ENCODE measurements at places on chromosomes 11 and 22.

DNA sequence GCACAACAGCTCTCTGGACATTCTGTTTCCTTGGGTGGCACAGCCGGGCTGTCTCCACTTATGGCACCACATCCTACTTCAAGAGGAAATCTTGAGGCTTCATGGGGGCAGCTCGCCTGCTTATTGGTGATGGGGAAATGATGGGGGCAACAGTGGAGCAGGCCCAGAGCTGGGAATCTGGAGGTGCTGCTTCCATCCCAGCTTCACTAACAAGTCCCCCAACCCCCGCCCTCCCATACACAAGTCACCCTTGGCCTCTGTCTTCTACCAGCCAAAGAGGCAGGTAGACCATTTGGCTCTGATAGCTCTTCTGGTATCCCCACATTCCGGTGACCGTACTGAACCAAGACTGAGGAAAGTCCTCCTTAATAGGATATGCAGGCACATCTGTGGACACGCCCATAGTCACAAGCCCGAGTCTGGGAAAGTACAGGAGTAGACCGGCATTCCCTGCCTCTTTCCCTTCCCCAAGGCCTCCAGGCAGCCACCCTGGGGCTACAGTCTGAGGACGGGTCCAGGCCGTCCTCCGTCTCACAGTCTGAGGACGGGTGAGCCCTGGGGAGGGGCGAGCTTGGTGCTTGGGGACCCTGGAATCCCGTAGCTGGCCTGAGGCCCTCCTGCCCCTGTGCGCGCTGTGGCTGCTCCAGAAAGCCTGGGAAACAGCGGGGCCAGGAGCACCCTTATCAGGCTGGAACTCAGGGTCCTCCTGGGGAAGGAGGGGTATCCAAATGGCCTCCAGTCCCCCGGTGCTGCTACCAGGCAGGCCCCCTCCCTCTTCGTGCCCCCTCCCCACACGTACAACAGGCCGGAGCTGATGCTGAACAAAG, 145.6 kb downstream of the FEZ1 start:
- no peak for DNase-seq

GRCh38 chr11:76672431-76673175, 2.1 kb upstream of the LRRC32 start:
- DNase-seq: no peak

DNA sequence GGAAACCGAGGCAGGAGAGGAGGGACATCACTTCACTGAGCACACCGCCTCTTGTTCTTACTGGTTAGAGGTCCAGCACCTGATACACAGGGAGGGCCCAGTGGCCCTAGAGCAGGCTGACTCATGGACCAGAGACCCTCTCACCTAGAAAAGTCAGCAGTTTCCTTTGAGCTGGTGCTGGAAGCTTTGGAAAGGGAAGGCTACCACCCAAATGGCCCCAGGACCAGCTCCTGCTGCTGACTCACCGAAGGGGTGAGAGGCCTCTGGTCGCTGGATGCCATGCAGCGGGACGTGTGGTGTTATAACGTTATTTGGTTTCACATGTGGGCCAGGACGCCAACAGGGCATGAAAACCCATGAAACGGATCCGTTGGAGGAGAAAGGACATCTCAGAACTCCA, 3.8 kb downstream of the NADSYN1 start:
- DNase-seq: no peak

DNA sequence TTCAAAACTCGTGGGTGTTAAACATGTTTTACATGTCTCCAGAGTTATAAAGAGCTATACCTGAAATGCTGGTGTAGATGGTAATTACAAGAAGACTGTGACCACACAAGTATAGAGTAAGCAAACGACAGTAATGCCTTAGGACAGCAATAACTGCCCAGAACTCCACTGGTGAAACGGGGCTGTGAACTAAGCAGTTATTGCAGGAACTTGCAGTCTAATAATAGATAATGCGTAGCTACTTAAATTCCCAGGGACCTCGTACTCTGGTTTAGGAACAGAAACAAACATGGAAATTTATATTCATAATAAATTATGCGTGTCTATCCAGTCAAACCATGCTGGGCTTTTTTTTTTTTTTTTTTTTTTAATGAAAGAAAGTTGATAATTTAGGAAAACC, 24.9 kb upstream of the TP53AIP1 start:
- no peak for DNase-seq

DNA sequence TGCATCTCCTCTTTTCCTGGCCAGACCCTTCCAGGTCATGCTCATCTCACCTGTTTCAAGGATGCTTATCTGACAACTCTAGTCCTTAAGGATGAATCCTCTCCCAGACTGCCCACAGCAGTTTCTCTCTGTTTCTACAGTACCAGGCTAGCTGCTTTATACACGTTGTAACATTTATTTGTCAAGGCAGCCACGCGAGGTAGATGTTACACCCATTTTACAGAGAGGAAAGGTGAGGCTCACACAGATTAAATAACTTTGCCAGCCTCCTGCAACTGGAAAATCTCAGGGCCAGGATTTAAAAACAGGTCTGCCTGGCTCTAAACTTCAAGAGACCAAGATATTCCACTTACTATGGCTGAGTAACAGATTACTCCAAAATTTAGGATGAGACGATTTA, 45.7 kb upstream of the E2F8 start:
- no peak for DNase-seq

DNA sequence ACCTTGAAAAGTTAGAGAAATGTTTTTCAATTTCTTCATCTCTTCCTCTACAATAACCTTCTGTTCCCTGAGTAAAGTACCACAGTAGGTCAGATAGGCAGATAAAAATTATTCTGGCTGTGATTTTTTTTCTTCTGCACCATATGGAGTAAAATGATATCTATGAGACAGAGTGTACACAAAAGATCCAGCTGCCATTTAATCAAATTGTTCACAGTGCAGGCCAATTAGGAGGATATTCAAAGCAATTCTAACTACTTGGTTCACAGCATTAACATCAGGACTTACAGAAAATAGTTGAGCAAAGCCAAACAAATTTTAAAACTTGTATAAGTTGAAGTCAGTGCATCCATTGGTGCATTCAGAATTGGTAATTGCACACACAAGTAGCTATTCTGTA, 147.9 kb upstream of the LUZP2 start:
- DNase-seq: no peak

DNA sequence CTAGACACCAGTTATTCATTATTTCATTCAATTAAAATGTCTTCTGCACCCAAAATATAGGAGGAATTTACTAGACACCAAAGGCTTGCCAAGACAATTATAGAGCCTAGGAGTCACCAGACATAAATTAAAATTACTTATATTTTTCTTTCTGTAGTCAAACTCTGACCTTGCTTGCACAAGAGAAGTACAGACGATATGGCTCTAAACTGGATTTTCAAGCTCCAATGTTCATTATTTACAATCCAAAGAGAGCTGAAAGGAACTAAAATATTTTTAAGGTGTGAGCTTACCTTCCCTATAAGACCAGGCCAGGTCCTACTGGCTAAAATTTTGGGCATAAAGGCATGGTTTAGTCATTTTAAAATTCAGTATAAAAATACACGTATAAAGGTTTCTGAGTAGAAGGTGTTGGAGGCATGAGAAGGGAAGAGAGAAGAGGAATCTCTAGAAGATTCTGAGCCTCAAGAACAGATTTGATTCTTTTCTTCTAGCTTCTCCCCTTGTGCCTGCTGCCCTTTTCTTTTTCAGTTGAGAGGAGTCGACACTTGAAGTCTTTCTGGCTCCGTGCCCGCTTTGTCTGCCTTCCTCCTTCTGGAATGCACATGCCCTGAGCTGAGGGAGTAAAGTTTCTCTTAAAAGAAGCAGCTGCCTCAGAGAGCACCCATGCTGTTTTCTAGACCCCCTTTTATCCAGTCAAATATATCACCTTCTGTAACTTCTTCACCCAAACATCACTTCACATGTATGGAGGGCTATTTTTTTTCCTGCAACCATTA, 13.5 kb downstream of the C11orf97 start:
- peak; percentile 65 for DNase-seq

DNA sequence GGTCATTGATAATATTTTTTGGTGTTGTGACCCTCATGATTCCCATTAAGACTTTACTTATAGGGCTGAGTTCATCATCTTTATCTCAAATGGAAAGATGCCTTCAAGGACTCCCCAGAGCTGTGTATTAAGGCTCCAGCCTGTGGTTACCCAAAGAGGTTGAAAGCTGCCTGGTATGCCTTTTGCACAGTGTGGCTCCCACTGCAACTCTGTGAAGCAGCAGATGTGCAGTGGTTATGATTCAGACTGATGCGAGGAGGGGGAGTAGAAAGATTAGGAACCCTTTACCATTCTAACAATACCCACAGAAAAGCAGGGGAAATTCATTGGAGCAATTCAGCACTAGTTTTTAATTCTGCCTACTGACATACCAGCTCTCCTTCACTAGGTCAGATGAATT, 560.0 kb downstream of the INSC start:
- DNase-seq: no peak

DNA sequence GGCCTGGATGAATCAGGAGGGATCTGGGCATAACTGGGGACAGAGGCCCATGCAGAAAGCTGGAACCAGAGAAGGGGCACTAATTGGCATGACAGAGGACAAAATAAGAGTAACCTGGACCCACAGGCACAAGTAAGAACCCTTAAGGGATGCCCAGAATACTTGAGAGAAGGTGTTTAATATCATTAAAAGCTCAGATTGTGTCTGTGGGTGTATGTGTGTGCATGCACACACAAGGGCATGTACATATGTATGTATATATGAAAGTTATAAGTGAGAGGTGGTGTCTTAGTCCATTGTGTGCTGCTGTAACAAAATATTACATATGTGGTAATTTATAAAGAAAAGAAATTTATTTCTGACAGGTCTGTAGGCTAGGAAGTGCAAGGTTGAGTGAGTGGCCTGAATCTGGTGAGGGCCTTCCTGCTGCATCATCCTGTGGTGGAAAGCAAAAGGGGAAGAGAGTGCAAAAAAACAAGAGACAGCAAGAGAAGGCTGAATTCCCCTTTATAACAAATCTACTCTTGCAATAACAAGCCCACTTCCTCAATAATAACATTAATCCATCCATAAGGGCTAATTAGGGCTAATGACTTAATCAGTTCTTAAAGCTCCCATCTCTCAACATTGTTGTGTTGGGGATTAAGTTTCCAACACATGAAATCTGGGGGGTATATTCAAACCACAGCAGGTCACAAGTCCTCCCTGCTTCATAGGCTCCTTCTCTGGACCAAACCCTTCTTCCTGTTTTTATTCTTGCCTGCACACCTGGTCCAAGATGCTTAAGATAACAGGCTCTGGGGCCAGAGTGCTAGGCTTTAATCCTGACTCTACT, 68.3 kb upstream of the POU2AF2 start:
- no peak for DNase-seq

DNA sequence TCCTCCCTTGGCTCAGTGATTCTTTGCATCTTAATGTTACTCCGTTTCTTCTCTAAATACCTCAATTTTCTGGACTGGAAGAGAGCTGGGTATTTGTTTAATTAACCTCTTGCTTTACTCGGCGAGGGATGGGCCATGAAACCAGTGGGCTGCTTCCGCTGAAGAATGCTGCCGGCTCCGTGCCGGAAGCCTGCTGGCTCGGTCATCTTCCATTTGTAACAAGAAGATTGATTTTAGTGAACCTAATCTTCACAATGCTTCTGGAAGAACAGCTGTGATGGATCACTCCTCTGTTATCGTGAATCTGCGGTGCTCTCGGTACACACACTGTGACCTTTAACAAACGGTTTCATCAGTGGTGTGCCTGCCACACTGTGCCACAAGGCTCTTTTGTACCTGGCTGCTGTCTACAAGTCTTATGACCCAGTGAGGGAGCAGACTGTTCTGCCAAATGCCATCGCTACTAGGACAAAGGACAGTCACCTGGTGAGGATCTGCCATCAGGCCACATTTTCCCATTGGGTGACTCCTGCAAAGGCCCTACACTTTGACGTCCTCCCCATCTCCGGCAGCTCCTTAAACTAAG, 25.3 kb upstream of the PARVB start:
- no peak for DNase-seq

DNA sequence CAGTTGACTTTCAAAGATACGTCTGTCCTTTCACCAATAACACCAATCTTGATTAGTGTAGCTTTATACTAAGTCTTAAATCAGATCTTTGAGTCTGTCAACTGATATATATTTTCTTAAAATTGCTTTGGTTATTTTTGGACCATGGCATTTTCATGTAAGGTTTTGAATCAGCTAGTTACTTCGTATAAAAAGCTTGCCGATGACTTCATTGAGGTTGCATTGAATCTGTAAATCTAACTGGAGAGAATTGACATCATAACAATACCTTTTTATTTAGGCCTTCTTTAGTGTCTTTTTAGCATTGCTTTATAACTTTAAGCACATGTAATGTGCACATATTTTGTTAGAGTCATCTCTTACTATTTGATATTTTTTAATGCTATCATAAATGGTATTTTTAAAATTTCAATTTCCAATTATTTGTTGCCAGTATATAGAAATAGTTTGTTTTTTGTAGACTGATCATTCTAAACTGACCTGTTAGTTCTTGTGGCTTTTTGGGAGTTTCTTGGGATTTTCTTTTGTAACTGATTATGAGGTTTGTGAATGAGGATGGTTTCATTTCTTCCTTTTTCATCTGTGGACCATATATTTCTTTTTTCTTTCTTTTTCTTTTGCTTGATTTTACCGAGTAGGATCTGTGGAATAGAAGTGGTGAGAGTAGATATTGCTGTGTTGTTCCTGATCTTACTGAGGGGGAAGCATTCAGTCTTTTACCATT, 61.4 kb downstream of the DDX10 start:
- DNase-seq: no peak

DNA sequence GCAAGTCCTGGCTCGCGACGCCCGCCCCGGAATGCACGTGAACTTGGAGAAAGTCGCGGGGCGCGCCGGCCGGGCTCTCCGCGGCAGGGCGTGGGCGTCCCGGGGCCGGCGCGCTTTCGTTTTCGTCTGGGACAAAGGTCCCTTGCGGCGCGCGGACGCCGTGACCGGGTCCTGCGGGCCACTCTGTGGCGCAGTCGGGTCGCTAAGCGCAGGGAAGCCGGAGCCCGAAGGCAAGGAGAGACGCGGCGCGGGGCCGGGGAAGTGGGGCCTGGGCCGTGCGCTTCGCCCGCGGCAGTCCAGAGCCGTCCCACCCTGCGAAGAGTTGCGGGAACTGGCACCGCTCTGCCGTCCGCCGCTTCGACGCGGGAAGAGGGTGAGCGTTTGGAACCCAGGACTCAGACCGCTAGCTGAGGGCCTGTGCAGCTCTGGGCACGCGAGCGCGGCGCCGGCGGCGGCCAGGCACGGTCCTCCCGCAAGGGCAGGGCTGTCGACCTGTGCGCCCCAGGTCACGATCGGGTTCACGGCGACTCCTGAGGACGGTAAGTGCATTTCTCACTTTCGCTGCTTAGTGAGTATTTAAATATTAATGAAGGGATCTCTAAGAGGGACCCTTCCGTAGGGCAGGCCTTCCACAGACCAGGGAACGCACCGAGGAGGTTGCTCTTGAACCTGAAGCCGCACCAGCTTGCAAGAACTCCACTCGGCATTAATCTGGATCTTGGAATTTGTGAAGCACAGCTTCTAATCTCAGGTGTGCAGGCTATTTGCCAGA, 78.0 kb upstream of the PPARA start:
- no peak for DNase-seq

- DNase-seq: no peak
Measured at GRCh38 chr22:44573451-44573850, 75.4 kb upstream of the RTL6 start.

GRCh38 chr11:100991541-100991940, 138.1 kb downstream of the PGR start:
- peak; percentile 13 for DNase-seq
